AG04449 (cell line): ENCODE measurements at places on chromosomes 16 and 17.

DNA sequence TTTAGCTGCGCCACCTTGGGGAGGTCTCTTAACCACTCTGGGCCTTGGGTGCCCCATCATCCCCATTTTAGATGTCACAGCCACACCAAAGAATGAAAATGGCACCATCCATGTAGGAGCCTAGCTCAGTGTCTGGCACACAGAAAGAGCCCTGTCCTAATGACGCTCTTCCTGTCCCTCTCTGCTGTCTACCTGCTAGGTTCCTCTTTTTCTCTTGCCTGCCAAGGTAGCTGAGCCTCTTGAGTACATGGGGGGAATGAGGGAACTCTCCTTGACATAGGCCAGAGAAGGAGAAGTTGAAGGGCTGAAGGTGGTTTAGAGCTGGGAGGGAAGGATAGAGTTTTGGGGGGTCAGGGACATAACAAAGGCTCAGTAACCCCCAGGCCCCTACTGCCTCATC lies 1.8 kb downstream of the RUNDC3A start:
- no peak for DNase-seq

GRCh38 chr16:58421529-58421928 lies 29.3 kb downstream of the GINS3 start:
- no peak for DNase-seq

GRCh38 chr17:77141846-77142449 lies 1.2 kb downstream of the SEC14L1 start:
- no peak for DNase-seq

- DNase-seq, result no peak
Observed at GRCh38 chr17:44351464-44351863, 6.4 kb downstream of the GRN start.

GRCh38 chr16:64390102-64390501 lies 731.8 kb downstream of the CDH11 start:
- DNase-seq, result no peak
